ENCODE measurements at places on chromosomes 3 and 15.

DNA sequence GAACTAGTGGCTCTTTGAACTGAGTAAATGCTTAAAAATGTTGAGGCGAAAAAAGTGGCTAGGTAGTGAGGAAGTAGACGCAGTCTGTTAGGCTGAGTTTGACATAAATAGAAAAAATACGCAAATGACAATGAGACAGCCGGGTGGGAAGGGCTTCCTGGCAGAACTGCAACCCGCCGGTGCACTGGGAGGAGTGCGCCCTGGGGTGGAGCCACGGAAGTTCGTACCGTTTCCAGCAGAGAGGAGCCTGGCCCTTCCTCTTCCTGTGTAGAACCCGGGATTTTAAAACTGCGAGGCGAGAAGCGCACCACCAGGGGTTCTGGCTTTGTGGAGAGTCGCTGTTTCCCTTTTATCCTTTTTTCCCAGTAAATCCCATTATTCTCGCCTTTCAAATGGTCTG lies 602.6 kb downstream of the PYDC2 start:
- no peak for DNase-seq

- peak; percentile 98 for DNase-seq
These were observed 14.8 kb downstream of the VILL start for GRCh38 chr3:38005076-38006020.

DNA sequence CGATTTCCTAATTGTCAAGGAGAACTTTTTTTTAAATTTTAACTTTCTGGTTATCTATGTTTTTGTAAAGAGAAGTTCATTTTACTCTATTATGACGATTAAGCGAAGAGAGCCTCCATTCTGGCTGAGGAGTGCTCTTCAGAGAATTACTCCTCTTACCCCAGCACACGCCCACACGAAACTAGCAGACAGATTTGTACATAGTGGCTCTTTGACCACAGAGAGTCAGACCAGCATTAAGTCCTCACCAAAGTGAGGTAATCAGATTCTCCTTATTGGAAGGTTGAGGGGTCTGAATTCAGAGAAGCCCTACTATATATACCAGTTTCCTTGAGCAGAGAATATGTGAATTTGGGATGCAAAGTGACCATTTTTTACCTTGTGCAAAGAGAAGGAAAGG lies 204.8 kb upstream of the TSC22D2 start:
- no peak for DNase-seq

DNA sequence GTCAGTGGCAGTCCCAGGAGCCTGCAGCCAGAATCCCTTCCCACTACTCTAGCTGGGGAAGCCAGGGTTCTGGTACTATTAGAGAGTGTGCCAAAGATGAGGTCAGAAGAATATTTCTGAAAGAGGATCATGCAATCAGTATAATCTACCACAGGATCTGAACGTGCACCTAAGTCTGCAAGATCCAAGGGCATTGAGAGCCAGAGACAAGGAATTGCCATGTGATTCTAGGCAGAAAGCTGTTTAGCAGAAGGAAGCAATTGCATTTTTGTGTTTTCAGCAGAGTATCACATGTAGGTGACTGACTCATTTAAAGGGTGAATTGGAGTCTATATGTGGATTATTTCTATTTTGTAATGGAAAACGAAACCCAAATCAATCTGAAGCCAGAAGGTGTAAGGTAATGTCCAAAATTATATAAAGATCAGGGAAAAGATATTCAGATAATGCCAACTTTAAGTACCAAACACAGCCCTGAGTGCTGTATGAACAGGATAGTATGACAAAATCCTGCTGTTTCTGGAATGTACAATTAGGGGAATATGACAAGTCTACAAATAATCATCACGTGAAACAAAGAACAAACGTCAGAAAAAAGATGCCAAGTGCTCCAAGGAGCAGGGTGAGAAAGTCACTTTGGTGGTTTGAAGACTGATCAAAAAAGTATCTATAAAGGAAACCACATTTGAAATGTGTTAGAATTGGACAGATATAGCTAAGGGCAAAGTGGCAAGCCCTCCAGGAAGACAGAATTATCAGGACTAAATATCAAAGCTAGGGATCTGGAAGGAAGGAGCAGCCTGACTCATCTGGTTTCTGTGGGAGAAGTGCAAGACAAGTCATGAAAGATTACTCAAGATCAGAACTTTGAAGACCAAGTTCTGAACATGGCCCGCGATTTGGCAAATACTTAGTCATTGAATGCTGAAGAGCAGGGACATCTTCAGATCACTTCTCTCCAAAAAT lies 1036.6 kb downstream of the NTRK3 start:
- DNase-seq, result no peak

- no peak for DNase-seq
These were observed 22.0 kb downstream of the AADAC start for GRCh38 chr3:151835751-151836525.

GRCh38 chr3:125643172-125643571 lies 47.9 kb upstream of the OSBPL11 start:
- no peak for DNase-seq

GRCh38 chr3:156981005-156981404 lies 154.9 kb downstream of the LEKR1 start:
- no peak for DNase-seq

DNA sequence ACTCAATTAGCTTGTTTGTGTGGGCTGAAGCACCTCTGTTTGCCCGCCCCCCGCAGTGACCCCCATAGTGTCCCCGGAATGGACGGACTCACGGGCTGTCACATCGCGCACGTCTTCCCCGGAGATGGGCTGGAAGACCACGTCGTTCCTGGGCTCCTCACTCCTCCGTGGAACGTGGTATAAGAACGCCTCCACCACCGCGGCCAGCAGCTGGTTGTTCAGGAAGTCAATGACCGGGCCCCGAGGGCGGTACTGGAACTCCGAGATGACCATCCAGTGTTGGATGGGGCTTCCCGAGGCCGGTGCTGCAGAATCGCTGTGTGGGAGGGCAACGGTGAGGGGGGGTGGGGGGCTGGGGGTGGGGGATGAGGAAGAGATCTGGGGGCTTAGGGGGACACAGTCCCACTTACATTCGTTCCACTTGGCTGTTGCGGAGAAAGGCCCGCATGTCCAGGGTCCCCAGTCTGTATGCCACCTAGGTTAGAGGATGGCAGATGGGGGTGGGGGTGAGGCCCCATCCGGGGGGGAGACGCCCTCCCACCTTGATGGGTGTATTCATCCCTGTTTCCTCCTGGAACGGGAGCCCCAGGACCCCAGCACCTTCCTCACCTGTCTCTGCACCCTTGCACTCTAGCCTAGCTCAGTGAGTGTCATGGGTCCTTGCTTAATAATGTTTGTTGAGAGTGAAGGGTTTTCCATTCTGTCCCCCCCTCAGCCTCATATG lies 30.2 kb downstream of the MUC20 start:
- DNase-seq, result no peak

- no peak for DNase-seq
These were observed 55.1 kb downstream of the RBMS3 start for GRCh38 chr3:29335943-29336342.

- no peak for DNase-seq
These were observed 5.8 kb upstream of the TATDN2 start for GRCh38 chr3:10242182-10243065.

DNA sequence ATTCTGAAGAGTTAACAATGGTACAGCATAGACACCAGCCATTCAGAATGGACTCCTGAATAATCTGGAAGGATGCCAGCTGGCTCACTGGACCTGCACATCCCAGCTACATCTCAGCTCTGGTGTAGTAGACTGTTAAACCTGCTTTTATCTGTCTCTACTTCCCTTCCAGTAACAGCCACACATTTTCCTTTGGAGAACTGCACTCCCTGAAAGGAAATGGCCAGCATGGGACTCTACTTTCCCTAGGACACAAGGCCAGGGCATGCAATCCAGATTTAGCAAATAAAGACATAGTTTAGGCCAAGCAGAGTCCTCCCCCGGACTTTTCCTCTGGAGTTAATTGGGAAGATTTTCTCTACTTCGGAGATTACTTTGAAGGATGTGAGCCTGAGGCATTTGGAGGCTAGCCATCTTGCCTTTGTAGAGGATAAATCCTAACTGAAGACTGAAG lies 82.7 kb upstream of the TCF12 start:
- peak; percentile 80 for DNase-seq

DNA sequence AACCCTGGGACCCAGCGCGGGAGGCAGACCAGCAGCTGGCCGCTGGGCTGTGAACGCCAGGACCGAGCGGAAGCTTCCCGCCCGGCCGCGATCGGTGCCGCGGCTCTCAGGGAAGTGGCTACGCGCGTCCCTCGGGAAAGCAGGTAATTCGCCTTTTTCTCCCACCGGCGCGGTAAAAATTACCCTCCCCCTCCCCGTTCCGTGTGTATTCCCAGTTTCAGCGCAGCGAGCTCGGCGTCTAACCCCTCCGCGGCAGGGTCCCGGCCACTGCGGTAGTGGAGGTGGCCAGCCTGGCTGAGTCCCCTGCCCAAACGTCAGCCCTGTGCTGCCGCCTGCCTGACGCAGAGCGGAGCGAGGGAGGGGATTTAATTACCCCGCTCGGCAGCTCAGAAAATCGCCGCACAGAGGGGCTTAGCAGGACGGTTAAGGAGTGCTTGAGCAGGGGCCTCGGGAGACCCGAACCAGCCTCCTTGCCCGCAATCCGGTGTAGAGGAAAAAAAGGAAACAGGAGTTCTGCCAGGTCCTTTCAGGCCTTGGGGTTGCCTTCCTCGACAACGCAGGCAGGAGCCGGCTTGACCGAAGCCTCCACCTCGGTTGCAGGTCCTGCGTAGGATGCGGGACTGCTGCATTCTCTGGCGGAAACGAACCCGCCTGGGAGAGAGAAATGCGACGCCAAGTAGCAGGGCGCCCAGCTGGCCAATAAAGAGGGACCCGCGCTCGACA lies 2.9 kb downstream of the GATA2 start:
- no peak for DNase-seq

- no peak for DNase-seq
These were observed 111.1 kb downstream of the SNRPN start for GRCh38 chr15:25065876-25066275.

GRCh38 chr3:104578558-104578957 lies 788.2 kb upstream of the ALCAM start:
- no peak for DNase-seq

DNA sequence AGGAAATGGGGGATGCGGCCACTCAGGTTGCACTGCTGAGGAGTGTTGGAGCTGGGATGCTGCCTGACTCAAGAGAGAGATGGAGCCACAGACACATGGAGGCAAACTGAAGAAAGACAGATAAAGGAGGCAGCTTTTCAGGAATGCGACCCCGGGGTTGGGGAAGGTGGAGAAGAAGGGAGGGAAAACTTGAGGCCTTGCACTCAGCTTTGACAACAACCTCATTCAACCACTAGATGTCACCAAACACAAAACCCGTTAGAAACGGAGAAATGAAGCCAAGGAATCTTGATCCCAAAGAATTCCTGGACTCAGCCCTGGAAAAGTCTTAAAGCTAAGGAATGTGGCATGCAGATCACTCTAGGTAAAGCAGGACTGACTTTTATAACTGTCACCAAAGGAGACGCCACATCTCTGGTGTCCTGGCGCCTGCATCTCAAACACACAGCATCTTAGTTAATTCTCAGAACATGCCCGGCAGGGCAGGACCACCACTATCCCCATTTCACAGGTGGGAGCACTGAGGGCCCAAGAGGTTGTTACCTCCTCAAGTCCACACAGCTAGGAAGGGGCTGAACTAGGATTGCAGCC lies 59.6 kb upstream of the LMCD1 start:
- DNase-seq, result peak; percentile 82

GRCh38 chr3:55204417-55204816 lies 276.6 kb upstream of the LRTM1 start:
- no peak for DNase-seq

GRCh38 chr15:67715170-67715569 lies 110.1 kb upstream of the SKOR1 start:
- DNase-seq, result peak; percentile 91

All from pons (tissue), 1 donor.